NCI-H774 (cell line): ENCODE measurements at places on chromosomes 2 and 18.

DNA sequence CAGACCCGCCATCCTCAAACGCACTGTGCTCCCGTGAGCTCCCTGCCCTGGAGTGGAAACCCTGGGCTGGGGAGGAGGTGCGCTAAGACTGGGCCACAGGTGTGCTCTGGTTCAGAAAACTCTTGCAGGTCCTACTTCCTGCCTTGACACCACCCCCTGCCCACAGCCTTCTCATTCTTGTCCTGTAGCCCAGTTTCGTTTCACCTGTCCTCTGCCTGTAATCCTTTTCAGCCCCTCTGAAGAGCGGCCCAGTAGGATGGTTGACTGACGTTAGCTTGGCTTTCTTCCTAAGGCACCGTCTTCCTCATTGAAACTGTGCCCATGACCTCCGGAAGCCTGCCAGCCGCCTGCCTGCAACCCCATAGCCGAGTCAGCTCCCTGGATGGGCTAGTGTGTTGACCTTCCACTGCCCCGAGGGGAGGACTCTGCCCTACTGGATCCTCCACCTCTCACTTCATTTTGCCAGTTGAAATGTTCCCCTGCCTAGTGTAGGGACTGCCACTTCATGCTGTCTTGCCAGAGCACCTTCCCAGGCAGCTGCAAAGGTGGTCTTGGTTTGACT lies 116.9 kb downstream of the AGAP1 start:
- DNase-seq: no peak

GRCh38 chr18:54316071-54316820 lies 41.4 kb downstream of the STARD6 start:
- no peak for DNase-seq

GRCh38 chr2:68411397-68412126 lies 46.5 kb downstream of the PLEK start:
- no peak for DNase-seq

GRCh38 chr2:217834057-217834620 lies 168.7 kb downstream of the TNS1 start:
- DNase-seq: no peak

GRCh38 chr18:79511671-79512301 lies 116.1 kb downstream of the NFATC1 start:
- no peak for DNase-seq

- no peak for DNase-seq
Measured at GRCh38 chr2:239348563-239349452, 52.0 kb downstream of the HDAC4 start.

GRCh38 chr2:173793709-173794565 lies 171.2 kb downstream of the SP3 start:
- peak; percentile 59 for DNase-seq

DNA sequence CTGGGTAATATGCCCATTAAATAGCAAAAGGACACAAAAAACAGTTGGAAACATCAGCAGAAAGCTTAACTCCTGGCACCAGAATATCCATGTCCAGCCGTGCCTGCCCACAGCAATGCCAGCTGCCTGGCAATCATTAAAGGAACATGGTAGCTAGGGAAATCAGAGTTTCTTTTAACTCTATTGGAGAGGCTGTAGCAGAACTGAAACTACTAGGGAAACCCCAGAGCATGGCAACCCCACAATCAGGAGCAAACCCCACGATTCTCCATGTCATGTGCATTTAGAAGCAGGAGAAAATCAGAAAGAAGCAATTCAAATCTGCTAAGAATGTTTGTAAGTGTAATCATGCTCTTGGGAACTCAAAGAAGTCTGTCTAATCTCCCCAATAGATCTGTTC lies 409.0 kb upstream of the SMIM21 start:
- DNase-seq: no peak

DNA sequence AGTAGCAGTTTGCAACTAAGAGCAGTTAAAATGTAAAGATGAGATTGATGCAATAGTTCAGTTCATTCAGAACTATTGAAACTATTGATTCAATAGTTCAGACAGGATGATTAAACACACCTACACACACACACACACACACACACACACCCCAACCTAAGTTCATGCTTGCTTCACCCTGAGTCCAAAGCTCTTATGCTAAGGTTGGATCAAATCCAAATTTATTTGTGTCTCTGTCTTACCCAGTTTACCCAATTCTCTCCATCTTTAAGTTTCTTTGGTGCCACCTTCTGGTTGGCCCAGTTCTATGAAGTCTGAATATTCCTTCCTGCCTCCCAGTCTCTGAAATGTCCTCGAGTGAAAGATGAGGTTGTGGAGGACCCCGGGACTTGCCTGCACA lies 5.1 kb downstream of the SERPINB8 start:
- DNase-seq: no peak
